ENCODE measurements at places on chromosomes 16 and 17.

DNA sequence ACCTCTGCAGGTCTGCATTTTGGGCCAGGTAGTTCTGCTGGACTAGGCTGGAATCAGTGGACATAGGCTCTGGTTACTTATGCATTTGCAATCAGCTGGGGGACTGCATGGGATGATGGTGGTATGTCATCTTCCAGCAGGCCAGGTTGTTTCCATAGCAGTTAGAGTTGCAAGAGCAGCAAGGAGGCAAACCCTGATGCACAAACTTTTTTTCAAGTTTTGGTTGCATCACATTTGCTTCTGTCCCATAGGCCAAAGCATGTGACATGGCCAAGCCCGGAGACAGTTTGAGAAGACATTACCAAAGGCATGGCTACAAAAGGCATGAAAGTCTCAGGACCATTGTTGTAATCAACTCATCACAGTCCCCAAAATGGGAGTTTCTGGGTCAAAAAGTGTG, 58.2 kb downstream of the PRKCB start:
- DNase-seq: no peak

GRCh38 chr17:15440347-15440746, 27.1 kb downstream of the CDRT4 start:
- DNase-seq: no peak

DNA sequence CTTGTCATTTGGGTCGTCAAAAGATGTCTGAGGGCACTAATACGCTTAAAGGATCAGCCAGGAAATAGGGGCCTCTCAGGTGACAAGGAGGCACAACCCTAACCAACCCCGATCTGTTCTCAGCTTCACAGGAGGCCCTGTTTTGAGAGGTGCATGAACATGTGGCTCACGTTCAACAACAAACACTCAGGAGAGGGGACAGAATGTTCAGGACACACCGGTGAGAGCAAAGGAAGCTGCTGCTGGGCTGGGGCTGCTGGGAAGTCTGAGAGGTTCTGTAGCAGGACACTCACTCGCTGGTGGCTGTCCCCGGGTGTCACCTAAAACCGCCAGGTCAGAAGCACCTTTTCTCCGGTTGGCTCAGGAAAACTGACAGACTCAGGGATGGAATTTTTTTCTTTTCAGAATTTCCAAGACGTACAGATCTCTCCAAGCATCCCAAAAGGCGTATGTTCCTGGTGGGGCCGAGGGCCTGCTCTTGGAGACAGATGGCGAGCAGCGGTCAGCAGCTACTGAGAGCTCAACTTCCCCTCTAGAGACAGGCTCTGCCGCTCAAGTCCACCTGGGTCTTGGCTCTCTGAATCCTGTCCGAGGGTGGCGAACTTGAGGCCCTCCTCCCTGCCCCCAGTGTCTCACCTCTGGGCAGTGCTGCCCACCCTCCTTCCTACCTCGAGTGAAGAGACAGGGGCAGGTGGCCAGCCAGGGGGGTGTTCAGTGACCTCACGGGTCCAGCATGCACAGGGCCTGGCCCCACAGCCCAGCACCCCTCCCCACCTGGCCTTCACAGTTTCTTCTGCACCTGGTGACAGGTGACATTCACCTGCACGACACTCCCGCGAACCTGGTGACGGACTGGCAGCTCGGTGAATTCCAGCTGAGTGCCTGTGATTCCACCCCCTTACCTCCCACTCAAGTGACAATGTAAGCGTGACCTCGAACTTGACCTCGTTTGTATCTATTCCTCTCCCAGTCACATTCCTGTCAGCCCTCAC, 22.9 kb downstream of the CLUH start:
- no peak for DNase-seq

- no peak for DNase-seq
Measured at GRCh38 chr17:3955673-3955988, 8.6 kb downstream of the ATP2A3 start.

GRCh38 chr16:22425036-22425801, 50.8 kb upstream of the CDR2 start:
- no peak for DNase-seq

DNA sequence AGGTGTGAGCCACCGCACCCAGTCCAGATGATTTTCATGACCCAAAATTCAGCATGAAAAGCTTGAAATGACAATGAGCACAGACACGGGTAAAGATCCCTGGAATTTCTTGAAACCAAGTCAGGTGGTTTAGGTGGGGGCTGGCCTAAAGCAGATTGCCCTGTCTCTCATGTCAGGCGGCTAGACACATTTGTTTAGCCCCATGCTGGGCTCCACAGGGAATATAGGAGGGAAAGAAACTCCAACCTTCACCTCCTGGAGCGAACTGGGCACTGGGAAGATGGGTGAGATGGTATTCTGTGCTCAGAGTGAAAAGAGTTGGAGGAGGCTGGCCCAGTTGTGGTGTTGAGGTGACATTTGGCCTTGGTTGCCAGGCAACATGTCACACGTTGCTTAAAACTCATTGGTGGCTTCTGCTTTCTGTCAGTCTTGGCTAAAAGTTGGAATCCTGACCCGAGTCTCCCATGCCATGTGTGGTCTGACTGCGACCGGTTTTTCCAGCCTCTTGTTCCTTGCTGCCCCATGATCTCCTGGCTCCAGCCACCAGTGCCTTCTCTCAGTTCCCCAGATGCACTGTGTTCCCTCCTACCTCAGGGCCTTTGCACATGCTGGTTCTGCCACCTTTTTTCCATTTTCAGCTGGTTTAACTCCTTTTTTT, 113.7 kb downstream of the ABCC6 start:
- no peak for DNase-seq

- DNase-seq: no peak
Measured at GRCh38 chr16:69741951-69742904, 12.5 kb downstream of the NOB1 start.

DNA sequence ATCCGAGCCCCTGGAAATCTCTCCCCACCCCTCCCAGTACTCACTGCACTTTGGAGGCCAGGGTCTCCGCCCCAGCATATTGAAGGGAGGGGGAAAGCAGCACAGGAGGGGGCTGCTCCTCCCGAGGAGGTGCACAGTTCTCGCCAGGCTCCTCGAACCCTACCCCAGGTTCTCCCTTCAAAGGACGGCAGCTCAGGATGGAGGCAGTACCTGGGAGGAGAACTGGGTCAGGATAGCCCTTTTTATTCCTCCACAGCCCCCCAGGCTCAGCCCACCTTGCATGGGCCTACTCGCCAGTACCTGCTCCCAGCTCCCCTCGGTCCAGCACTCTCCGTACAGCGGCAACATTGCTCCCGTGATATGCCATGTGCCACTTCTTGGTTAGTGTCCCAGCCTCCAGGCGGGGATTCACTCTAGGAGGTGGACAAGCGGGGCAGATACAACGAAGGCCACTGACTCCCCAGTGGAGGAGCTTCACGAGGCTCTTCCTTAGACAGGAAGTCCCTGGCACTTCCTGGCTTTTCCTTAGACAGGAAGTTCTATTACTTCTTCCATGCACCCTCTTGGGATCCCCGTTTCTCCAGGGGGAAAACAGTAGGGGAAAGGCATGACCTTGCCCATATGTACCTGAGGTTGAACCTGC, 2.1 kb upstream of the GPS2 start:
- no peak for DNase-seq

All from germinal center (tissue), 1 donor.